ENCODE measurements at places on chromosomes 4 and X.

DNA sequence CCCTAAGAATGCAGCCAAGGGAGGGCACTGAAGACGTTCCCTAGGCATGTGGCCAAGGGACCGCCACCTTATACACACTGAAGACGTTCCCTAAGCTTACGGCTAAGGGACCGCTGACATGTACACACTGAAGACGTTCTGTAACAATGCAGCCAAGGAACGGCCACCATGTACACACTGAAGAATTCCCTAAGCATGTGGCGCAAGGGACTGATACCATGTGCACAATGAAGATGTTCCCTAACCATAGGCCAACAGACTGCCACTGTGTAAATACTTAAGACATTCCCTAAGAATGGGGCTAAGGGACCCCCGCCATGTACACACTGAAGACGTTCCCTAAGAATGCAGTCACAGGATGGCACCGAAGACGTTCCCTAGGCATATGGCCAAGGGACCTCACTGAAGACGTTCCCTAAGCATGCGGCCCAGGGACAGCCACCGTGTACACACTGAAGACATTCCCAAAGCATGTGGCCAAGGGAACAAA, 36.1 kb downstream of the DHRSX start:
- DNase-seq: no peak

- no peak for DNase-seq
These were observed 48.5 kb upstream of the PRSS48 start for GRCh38 chr4:151228189-151229119.

DNA sequence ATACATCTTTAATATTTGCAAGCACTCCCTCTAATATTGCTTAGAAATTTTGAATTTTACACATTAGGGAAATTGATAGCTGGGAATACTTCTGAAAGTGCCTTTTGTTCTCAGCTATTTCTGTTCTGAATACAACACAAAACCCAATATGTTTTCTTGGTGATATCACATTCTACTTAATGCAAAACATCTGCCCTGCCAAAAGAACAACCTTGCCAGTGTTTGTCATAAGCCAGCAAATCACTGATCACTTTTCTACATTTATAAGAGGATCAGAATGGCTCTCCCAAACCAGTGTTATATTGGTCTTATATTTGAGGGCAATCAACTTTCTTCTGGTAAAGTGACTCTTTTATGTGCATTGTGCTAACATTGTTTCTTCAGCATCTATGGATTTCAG, 126.8 kb upstream of the APOOL start:
- DNase-seq: no peak

- DNase-seq: no peak
These were observed 2252.9 kb upstream of the AGA start for GRCh38 chr4:179695175-179695574.

GRCh38 chr4:74755486-74755885, 38.8 kb downstream of the BTC start:
- no peak for DNase-seq

GRCh38 chrX:101658661-101659491, 774 bp downstream of the ARMCX2 start:
- DNase-seq: no peak

GRCh38 chr4:82640540-82640939, 78.8 kb upstream of the TMEM150C start:
- DNase-seq: no peak

DNA sequence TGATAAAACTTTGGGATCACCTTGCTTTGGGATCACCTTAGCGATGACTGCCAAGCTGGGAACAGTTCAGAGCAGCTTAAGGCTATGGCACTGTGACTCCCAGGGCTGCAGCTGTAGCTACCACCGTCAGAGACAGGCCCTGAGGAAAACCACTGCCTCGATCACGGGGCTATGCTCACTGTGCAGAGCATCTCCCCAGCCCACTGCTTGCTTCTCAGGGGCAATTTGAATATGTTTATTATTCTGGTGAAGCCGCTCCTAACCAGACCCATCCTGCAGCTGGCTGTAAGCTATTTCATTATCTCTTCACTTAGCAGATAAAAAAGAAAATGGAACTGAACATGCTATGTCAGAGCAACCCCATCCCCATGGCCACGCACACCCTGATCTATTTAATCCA, 328.5 kb downstream of the EVC2 start:
- DNase-seq: no peak

DNA sequence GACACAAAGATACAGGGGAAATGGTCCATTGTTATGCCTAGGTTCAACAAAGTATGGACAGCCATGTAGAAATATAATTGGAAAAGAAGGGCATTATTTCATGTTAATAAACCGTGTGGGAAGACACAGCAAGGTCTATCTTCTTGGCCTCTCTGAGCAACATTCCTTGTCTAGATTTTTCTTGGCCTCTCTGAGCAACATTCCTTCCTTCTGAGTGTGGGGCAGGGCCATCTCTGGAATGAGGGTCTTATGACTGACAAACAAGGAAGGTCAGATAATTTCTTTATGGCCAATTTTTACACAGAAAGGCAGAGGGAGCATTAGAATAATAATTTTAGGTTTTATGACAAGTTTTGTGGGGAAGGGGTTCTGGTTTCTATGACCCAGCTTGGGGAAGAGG, 24.3 kb upstream of the MAOA start:
- no peak for DNase-seq

GRCh38 chrX:41449131-41449530, 2.0 kb downstream of the NYX start:
- DNase-seq: no peak

DNA sequence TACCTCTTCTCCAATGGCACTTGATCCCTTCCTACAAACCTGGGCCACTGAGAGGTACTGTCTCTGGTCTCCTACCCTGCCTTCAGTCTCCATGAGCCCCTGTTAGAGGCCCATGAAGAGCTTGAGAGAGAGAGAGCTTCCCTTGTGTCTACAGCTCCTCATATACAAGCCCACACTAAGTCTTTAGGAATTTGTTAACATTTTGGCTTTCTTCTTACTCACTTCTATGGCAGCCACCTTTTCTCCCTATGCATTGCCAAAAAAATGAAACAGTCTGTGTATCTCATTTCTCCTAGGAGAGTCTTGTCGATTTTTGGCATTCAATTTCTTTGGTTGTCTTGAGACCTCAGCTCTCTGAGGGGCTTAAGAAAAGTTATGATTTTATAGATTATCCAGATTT, 90.9 kb upstream of the LNX1 start:
- DNase-seq: no peak

DNA sequence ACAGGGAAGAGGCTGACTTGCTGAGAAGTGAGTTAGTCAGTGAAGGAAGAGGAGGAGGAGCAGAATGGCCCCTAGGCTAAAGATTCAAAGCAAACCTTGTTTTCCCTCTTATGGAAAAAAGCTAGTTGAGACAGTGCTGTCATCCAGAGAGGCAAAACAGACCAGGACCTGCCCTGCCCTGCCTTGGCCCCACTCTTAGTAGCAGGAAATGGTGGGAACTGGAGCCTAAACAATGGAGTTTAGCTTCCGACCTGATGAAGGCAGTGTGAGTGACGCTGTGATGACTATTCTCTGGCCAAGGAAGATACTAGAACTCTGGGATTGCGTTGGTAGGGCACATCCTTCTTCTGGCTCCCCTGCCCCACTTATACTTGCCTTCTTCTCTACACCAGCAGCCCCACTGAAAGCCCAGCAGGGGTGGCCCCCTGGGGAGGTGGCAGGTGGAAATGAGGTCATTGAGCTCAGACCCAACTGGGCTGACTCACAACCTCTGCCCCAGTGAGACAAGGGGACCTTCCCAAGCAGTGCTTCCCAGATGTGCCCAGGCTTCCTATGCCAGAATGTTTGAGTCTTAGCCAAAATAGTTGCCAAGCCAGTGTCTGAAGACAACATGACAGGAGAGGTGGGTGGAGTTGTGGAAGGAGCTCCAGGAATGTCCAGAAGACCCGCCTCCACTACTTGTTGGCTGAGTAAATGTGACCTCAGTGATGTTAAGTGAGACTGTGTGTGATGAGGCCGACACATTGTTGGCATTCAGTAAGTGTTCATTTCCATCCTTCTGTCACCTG, 38.8 kb downstream of the MSN start:
- no peak for DNase-seq

- DNase-seq: no peak
These were observed 41.9 kb downstream of the FHL1 start for GRCh38 chrX:136189222-136189621.

DNA sequence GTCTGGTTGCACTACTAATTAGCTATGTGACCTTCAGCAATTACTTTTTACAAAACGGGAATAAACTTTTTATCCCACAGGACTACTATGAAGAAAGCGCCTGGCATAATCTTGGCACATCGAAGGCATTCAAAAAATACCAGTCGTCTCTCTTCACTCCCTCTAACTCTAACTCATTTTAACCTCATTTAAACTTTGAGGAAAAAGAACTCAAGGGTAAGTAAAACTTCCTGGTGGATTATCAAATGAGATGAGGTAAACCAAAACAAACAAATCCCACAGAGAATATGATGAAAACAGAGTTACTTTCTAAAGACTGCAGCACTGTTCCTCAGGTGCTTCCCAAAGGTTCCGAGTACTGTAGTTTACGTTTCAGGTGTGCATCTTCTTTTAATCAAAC, 66.9 kb downstream of the SH3RF1 start:
- no peak for DNase-seq

- no peak for DNase-seq
These were observed 29.2 kb upstream of the MXD4 start for GRCh38 chr4:2290974-2291704.

DNA sequence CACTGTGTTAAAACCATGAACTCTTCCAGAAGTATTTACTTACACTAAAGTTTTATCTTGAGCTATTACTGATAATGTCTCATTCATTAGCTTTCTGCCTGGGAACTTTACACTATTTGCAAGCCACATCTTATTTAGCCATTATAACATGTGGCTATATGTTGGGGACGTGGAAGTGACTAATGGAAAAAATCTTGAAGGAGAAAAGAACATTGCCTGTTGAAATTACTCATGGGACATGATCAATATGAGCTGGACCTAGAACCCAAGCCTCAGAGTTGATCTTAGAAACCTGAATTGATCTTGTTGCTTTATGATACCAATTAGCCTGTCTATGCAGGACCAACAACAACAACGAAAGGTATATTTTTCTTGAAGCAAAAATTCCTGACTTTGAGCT, 22.5 kb upstream of the ARHGAP6 start:
- DNase-seq: no peak
